ENCODE measurements at places on chromosomes 13 and 19.

DNA sequence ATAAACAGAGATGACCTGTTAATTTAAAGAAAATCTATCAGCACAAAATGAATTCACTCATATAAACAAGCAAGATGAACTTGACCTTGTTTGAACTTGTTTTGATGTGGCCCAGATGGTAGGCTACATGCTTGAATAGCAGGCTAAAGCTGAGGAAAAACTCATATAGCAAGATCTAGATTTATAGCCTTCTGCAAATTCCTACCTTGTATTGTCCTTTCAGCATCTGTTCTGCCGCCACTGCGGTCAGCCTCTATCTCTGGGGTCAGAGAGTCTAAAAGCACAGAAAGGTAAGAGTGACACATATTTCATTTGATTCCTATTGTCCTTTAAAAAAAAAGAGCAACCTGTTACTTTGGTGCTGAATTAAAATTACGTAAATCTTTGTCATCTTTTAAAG lies 392.1 kb downstream of the DACH1 start:
- no peak for DNase-seq

DNA sequence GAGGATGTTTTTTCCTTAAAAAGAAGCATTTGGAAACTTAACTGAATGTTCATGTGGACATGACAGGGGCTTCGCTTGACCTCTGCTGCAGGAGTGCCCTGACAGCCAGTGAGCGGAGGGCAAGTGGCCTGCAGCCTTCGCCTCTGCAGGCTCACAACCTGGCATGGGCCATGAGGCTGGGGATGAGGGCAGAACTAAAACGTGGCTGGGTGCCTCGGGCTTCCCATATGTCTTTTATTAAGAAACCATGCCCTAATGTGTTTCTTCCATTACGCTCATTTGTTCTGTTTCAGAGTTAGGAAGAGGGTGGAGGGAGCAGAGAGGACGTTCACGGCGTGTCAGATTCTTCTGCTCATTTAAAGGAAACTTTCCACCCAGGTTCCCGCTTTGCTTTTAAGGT lies 2.9 kb downstream of the ARHGEF7 start:
- DNase-seq: no peak

DNA sequence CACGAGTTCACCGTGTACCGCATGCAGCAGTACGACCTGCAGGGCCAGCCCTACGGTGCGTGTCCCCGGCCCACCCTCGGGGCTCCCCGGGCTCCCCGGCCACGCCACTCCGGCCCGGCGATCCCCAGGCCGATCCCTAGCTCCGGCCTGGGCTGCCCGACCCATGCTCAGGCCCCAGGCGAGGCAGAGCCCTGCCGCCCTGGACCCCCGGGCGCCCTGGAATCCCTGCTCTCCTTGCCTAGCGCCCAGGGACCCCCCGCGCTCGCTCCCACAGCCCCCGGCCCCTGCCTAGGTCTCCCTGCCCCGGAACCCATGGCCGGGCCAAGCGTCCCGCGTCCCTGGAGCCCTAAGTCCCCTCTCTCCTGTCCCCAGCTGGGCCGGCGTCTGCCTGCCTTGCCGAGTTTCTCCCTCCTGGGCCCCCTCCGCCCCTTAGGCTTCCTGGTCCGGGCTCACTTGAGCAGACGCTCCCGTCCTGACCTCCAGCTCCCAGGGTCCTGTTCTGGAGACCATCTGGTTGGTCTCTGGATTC lies 494 bp downstream of the NCLN start:
- no peak for DNase-seq

GRCh38 chr13:105783261-105783660 lies 752.2 kb downstream of the EFNB2 start:
- DNase-seq: no peak

- no peak for DNase-seq
These were observed 22.5 kb downstream of the LIG1 start for GRCh38 chr19:48147597-48148175.

DNA sequence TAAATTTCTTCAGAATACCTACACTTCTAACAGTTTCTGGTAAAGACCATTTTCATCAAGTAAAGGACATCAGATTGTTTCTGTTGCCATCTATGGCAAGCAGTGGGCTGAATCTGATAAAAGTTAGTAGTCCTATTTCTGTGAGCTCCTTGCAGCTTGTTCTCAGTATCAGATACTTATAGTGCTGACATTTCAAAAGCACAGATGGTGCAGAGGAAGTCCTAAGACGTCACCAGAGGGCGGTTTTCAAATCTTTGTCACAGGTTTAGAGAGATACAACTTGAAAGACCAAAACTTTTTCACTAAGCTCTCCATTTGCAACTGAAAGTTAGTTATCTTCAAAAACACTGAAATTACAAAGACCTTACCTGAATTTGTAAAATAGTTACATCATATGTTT lies 719.8 kb downstream of the SLITRK1 start:
- no peak for DNase-seq

DNA sequence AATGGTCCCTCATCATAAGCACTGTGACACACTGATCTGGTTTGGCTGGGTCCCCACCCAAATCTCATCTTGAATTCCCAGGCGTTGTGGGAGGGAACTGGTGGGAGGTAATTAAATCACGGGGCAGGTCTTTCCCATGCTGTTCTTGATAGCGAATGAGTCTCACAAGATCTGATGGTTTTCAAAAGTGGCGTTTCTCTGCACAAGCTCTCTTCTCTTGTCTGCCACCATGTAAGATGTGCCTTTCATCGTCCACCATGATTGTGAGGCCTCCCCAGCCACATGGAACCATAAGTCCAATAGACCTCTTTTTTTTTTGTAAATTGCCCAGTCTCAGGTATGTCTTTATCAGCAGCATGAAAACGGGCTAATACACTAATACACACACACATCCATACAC lies 6.9 kb upstream of the GPR4 start:
- DNase-seq: no peak

DNA sequence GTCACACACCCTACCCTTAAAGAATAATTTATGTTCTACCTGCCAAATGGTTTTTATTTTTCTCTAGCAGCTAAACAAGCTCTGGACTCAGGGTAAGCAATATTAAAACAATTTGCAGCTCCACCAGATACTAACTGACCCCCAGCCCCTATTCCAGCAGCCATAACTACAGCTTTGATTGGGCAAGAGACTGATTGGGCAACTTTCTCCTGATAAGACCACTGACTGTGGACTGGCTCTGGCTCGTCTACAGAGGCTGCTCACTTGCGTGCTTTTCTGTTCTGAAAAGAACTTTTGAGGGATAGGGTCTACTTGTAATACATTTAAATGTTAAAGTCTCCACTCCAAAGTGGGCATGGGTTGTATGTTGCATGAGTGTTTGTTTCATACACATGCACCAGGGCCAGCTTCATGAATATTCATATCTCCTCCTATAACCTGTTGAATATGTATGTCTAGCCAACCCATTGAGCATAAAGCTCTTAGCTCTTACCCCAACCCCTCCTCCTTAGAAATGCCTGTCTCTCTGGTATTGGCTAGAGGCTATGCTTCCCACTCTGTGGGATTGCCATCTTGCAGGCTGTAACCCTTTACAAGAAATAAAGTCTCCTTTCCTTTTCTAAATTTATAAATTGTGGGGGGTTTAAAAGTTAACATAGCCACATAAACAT lies 19.9 kb downstream of the OR7A5 start:
- DNase-seq: no peak

DNA sequence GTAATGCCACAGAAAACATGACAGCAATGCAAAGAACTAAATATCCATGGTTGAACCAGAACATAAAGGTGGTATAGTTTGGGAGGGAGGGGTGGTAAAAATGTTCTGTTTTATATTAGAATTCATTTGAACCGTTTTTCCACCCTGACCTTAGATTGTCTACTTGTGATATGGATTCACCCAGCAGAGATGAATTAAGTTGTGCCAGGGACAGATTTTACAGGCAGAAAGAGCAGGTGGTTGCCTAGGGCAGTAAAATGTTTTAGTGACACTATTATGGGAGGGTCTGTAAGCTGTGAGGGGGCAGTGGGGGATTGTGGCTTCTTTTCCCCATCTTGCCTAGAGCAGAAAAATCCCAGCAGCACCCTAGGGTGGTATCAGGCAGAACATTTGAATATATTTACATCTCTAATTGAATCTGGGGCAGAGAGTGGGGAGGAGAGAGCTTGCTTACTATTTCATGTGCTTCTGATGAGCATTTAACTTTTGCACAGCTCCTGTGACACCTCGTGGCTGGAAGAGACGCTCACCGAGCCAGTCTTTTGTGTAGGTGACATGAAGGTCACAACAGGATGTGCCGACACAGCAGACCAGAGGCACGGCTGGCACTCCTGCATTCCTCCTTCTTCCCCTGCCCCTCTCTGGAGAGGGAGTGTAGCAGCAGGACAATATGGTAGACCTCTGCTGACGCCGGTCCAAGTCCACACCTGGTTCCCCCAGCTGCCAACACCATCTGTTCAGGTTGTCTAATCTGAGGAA lies 452.3 kb downstream of the IRS2 start:
- no peak for DNase-seq

- DNase-seq: no peak
These were observed 53.0 kb upstream of the ZNF728 start for GRCh38 chr19:23055946-23056345.

DNA sequence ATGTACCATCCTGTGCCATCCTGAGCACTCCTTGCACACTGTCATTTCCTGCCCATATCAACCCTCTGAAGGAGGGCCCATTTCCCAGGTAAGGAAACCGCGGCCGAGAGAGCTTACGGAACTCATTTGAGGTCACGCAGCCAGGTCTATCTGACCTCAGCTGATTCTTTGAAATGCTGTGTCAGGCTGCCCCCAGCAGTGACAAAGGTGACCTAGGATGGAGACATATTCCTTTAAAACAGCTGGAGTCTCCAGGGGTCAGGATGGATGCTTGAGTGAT lies 42.2 kb upstream of the VSTM2B start:
- DNase-seq: no peak

DNA sequence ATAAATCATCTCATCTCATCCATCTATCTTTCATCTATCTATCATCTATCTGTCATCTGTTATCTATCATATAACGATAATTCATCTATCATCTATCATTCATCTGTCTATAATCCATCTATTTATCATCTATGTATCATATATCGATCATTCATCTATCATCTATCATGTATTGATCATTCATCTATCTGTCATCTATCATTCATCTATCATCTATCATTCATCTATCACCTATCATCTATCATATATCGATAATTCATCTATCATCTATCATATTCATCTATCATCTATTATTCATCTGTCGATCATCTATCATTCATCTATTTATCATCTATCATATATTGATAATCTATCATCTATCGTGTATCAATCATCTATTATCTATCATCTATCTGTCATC lies 100.4 kb upstream of the ZNF492 start:
- no peak for DNase-seq

- DNase-seq: no peak
These were observed 681 bp downstream of the ZNF837 start for GRCh38 chr19:58380037-58380661.

- no peak for DNase-seq
These were observed 75.4 kb upstream of the GPR183 start for GRCh38 chr13:99382428-99383133.

DNA sequence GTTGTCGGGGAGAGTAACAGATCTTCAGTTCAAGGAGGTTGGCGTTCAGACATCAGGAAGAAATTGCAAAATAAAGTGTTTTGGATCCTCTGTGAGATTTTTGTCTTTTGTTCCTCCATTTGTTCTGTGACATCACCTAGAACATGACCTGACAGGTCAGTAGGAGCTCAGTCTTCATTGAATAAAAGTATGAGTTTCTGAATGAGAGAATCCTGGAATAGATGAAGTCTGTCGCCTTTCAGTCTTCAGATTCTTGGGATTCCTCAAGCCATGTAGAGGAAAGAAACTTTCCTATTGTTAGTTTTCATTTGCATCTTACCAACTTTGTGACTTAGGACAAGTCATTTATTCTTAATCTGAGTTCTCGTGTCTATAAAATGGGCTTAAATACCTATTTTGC lies 14.4 kb downstream of the ARHGAP35 start:
- no peak for DNase-seq

- DNase-seq: no peak
These were observed 8.4 kb downstream of the MKNK2 start for GRCh38 chr19:2042485-2043250.

DNA sequence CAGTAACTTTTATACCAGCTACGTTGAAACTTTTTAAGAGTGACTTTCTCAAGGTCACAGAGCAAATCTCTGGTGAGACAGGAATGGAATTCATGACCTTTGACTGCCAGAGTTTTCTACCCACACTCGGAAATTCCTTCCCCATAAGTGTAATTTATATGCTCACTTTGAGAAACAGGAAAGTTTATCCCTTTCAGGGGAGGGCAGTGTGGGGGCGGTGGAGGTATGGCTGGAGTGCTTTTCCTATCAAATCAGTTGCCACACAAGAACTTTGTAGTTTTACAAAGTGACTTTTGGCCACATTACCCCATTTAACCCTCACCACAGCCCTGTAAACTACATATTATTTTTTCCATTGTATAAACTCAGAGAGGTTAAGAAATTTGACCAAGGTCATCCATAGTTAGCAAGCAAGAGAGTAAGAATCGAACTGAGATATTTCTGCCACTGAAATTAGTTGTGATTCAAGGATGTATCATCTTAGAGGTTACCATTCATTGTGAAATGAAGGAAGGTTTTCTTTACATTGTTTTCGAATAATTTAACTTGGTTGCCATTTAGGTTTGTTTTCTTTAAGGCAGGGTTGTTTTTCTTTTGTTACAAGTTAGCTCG lies 5.9 kb downstream of the KLF12 start:
- DNase-seq: no peak

DNA sequence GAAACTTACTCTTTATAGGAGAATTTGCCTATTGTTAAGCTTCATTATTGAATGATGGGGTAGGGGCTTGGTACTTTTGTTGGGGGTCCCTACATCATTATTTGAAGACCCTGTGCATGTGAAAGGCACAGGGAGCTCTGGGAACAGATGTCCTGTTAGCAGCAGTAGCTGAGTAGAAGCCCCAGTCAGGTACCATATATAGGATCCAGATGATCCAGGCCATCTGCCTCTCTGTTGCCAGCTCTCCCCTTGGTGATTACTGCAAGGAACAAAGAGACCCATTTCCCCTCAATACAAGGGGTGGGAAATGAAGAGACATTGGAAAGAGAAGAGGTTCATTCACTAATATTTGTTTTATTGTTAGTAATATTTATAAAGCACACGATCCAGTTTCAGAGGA lies 4.4 kb upstream of the MTMR6 start:
- no peak for DNase-seq

DNA sequence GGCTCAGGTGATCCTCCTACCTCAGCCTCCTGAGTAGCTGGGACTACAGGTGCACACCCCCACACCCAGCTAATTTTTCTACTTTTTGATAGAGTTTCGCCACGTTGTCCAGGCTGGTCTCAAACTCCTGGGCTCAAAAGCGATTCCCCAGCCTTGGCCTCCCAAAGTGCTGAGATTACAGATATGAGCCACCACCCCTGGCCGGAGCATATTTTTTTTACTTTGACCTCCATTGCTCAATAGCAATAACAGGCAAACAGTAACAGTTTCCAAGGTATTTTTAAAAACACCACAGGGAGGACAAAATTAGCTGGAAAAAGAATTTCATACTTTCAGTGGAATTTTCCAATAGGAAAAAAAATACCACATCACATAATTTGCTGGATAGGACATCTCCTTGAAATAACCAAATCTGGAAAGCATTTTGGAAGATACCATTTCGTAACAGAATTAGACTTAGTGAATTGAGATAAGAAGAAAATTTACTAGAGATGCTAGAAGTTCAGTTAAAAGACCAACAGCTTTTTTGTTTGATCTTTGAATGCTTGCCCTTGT lies 5.2 kb downstream of the DUXA start:
- DNase-seq: no peak

GRCh38 chr13:41621716-41622431 lies 164.5 kb downstream of the RGCC start:
- DNase-seq: no peak
